ENCODE measurements at places on chromosomes 6 and 20. TPM values are rescaled to one million over a fixed set of nuclear protein-coding genes. Genes with fewer than 3 reads are reported as not detected.

GRCh38 chr20:41616228-41616627, 1.9 kb downstream of the CHD6 start:
- no peak for DNase-seq

DNA sequence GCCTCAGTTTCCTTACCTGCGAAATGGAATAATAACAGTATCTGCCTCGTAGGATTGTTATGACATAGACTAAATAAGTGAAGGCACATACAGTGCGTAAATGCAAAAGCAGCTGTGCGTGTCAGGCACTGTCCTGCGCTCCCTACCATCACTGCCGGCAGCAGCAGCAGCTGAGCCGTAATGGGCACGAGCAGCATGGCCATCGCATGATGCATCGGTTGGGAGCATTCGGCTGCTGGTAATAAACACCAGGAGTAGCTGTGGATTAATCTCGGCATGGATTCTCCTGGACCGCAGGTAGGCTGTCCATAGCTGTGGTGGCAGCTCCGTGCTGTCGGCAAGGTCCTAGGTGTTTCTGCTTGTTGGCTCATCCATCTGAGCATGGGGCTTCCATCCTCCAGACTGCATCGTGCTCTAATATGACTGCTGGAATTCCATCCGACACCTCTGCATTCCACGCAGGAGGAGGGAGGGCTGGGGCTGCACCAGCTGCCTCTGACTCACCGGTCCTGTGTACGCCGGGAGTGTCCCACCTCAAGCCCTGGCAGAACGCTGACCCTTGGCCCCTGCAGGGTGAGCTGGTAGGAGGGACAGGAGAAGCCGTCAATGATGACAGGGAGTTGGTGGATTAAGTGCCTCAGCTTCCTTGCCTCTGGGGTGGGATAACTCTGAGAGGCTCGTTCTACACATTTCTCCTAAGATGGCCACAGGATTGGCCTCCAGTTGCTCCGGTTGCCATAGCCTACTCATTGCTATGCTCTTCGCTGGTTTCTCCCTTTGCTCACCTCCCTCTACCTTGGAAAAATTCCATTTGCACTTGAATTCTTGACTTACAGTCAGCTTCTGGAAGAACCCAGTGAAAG, 100.9 kb upstream of the PMEPA1 start:
- no peak for DNase-seq

DNA sequence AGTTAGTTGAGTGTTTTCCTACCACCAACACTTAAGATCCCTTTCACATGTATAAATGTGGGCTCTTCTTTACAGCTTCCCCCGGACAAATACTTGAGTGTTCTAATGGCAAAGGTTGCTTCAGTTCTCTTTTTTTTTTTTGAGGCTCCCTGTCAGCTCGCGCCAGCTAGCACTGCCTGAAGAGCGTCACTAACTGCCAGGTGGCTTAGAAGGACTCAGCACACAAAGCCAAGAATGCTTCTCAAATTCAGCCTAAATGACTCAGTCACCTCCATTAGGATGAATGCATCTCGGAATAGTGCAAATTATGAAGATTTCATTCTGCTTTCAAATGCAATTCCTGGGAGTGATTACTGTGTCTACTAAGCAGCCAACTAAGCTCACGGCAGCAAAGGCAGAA, 150.7 kb upstream of the BTBD3 start:
- no peak for DNase-seq

GRCh38 chr6:108888052-108888451, 39.8 kb downstream of the ARMC2 start:
- DNase-seq = no peak

LY6G6D gene
- polyA plus RNA-seq = not detected

CLDN20 gene
- not detected for polyA plus RNA-seq

DNAAF9 gene
- 7.2 TPM for polyA plus RNA-seq

FAM184A gene
- 2.9 TPM for polyA plus RNA-seq
